ENCODE measurements at places on chromosomes 7 and 10.

DNA sequence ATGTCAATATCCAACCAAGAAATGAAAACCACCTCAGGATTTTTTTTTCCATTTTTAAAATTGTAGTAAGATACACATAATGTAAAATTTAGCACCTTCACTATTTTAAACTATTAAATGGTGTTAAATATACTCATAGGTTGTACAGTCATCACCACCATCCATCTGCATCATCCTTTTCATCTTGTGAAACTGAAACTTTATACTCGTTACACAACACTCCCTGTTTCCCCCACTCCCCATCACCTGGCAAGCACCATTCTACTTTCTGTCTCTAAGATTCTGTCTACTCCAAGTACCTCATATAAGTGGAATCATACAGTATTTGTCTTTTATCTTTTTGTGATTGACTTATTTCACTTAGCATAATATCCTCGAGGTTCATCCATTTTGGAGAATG is 335.2 kb upstream of the NPSR1 start:
- DNase-seq, result no peak

- DNase-seq, result no peak
Measured at GRCh38 chr7:139479620-139480019, 3.9 kb downstream of the KLRG2 start.

DNA sequence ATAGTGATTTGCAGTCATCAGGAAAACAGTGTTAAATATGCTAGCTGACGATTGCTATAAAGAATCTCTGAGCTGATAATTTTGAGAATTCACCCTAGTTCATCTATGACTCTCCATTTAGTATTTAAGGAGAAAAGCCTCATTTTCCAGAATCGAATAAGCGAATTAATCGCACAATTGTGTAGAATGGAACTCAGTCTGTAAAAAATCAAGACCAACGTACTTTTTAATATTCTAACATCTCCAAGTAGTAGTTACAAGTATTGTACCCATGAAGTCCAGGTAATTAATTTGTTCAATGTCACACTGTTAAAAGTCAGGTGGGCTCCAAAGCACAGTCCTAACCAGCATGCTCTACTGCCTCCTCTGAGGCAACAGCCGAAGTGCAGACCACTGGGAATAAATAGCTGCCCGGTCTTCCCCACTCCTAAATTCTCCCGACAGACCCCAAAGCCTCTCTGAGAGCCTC is 380 bp upstream of the AGBL3 start:
- no peak for DNase-seq

GRCh38 chr7:334618-335357 is 44.8 kb downstream of the FOXL3 start:
- DNase-seq, result no peak

GRCh38 chr10:98299341-98299740 is 31.3 kb upstream of the LOXL4 start:
- DNase-seq, result no peak

DNA sequence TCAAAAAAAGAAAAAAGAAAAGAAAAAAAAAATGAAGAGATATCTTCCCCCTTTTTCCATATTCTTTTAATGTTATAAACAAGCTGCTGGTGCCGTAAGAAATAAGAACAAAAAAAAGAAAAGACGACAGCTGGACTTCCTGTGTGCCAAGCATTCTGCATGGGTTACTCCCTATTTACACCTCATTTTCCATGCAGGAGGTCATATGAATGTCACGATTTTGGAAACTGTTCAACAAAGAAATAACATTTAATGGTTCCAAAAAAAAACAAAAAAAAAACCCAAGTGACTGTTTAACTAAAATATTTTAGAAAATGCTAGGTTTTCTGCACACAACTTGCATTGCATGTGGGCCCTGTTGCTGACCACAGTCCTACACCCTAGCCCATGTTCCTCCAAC is 159.3 kb downstream of the TNS3 start:
- no peak for DNase-seq

- no peak for DNase-seq
Measured at GRCh38 chr10:70476249-70477035, 2.1 kb upstream of the PALD1 start.

GRCh38 chr10:1544209-1544673 is 193.1 kb downstream of the ADARB2 start:
- no peak for DNase-seq

- DNase-seq, result no peak
Measured at GRCh38 chr10:64863836-64864235, 1342.6 kb downstream of the REEP3 start.
